SHP77 (cell line): ENCODE measurements at places on chromosomes 7 and 10.
A peak's percentile ranks its signal among the peaks of the same experiment; 100 is the strongest.

DNA sequence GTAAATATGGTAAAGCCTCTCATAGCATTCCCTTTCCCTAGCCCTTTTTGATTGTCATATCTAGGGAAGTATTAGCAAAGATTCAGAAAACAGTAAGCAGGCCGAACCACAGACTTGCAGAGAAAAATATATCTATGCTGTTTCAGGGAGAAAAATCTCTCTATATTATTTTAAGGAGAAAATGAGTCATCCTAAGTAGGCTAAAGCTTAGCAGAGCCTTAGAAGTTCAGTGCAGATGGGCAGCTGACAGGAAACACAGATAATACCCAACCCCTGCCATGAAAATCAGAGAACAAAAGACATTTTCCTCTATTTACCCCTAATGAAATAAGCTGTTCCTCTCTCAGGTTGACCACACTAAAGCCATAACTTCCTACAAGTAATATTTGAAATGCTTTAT is 16.5 kb downstream of the C1QL3 start:
- DNase-seq = no peak

- DNase-seq = peak; percentile 92
Observed at GRCh38 chr7:63899691-63900393, 98.8 kb upstream of the ZNF722 start.

DNA sequence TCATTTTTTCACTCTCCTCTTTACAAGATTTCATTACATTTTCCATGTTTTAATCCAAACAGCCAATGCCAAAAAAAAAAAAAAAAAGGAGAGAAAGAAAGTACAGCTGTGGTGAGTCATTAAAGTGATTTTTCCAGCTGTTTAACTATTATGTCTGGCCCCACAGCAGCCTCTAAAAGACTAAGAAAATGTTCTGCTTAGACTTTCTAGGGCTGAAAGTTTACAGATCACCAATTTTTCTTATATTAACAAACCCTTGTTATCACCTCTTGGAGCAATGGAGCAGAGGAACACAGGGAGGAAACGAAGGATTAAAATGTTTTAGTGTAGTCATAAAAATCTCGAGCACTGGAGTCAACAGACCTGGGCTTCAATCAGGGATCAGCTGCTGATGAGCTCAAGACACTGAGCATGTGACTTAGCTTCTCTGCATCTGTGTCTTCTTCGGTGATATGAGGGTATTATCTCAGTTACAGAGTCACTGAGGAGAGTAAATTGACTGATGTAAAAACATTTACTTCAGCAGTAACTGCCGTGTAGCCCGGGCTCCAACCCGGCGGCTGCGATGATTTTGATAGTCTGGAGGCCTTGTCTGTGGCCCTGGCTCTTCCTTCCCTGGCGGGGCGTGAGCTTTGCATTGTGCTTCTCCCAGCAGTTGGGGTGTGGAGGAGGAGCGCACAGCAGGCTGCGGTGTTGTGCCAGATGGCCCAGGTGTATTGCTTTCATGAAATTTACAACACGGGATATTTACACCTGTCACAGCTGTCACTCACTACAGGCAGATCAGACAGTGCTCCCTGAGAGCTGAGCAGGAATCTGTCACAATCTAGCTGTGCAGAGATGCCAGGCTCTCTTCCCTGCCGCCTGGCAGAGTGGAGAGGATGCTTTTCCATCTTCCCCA is 298.3 kb upstream of the FZD8 start:
- no peak for DNase-seq

GRCh38 chr7:87339373-87339897 is 6.0 kb upstream of the CROT start:
- DNase-seq = no peak

- no peak for DNase-seq
Observed at GRCh38 chr7:27237735-27238334, 4.8 kb upstream of the EVX1 start.

GRCh38 chr10:70348228-70348850 is 34.1 kb downstream of the LRRC20 start:
- DNase-seq = no peak
